LHCN-M2 (cell line): ENCODE measurements at places on chromosomes 13 and 19. TPM values are rescaled to one million over a fixed set of nuclear protein-coding genes. Genes with fewer than 3 reads are reported as not detected.

SPRED3 gene
- 5.6 and 6.9 TPM in 2 replicates for total RNA-seq

C5AR2 gene
- total RNA-seq, result not detected in 2 replicates

ZNF578 gene
- total RNA-seq, result 2.0 and 5.6 TPM in 2 replicates

APOC4 gene
- total RNA-seq, result not detected in 2 replicates

UPK1A gene
- 0.17 TPM in 1 of 2 replicates, not detected in the other for total RNA-seq

GJB6 gene
- not detected in 2 replicates for total RNA-seq

TBCB gene
- 295 and 302 TPM in 2 replicates for total RNA-seq

WASF3 gene
- total RNA-seq, result 7.6 and 8.3 TPM in 2 replicates

KLK3 gene
- not detected in 2 replicates for total RNA-seq

IRGC gene
- not detected in 2 replicates for total RNA-seq

CFAP97D2 gene
- not detected in 2 replicates for total RNA-seq

APOE gene
- 25.3 and 84.6 TPM in 2 replicates for total RNA-seq

DCLK1 gene
- 1.9 and 3.1 TPM in 2 replicates for total RNA-seq

CATSPERD gene
- not detected in 2 replicates for total RNA-seq

MBD3L3 gene
- total RNA-seq, result not detected in 2 replicates

CYP2S1 gene
- total RNA-seq, result not detected in 2 replicates

UBE2M gene
- total RNA-seq, result 66.9 and 73.9 TPM in 2 replicates

GPR183 gene
- total RNA-seq, result 0.11 TPM in 1 of 2 replicates, not detected in the other
